ENCODE measurements at places on chromosomes 6 and 20.
A peak's percentile ranks its signal among the peaks of the same experiment; 100 is the strongest.

DNA sequence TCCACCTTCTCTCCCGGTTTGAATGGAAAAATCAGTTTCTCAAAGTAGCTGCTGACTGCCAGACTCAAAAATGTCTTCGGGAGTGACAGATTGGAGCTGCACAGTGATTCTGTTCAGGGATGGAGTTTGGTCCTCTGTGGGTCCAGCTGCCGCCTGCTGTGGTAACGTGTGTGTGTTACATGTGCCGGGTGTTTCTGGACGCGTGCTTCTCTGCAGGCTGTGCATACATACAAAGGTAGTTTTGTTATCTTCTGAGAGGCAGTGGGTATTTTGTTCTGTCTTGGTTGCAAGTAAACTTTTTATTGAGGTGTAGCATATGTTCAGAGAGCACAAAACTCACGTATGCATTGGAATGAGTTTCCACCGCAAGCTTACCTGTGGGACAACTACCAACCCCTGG lies 41.3 kb upstream of the NAA20 start:
- no peak for DNase-seq

- no peak for DNase-seq
Observed at GRCh38 chr20:54051068-54051467, 19.3 kb downstream of the BCAS1 start.

DNA sequence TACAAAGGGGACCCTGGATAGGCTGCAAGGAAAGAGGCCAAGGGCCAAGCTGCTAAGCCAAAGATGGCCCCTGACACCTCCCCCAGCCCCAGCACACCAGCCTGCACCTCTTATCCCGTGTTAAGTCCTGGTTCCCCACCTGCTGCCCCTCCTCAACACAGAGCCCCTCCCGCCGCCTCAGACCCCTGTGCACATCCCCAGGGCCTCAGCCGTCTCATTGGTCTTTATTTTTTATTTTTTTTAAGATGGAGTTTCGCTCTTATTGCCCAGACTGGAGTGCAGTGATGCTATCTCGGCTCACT lies 37.1 kb upstream of the MDFI start:
- DNase-seq = no peak

- DNase-seq = no peak
Observed at GRCh38 chr6:25009393-25009710, 73.6 kb upstream of the RIPOR2 start.

DNA sequence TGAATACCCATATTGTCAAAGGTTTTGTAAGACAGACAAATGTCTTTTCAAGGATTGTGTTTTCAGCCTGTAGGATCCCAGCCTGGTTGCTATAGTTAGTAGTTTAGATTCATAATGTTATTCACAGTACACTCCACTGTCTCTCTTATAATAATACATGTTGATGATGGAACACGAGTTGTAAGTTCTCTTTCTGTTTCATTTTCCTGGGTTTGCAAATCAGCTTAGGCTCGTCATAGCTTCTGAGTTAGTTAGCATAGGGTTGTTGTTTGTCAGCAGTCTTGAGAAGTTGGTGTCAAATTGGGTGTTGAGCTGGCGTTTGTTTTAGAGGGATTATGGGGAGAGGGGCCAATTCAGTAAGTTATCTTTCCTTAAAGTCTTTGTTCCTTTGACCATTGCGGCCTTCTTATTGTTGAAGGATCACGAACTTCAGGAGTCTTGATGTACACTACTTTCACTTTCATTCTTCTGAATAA lies 45.8 kb downstream of the QKI start:
- DNase-seq = peak; percentile 35

- DNase-seq = no peak
Observed at GRCh38 chr6:145587334-145587733, 148.0 kb downstream of the EPM2A start.

DNA sequence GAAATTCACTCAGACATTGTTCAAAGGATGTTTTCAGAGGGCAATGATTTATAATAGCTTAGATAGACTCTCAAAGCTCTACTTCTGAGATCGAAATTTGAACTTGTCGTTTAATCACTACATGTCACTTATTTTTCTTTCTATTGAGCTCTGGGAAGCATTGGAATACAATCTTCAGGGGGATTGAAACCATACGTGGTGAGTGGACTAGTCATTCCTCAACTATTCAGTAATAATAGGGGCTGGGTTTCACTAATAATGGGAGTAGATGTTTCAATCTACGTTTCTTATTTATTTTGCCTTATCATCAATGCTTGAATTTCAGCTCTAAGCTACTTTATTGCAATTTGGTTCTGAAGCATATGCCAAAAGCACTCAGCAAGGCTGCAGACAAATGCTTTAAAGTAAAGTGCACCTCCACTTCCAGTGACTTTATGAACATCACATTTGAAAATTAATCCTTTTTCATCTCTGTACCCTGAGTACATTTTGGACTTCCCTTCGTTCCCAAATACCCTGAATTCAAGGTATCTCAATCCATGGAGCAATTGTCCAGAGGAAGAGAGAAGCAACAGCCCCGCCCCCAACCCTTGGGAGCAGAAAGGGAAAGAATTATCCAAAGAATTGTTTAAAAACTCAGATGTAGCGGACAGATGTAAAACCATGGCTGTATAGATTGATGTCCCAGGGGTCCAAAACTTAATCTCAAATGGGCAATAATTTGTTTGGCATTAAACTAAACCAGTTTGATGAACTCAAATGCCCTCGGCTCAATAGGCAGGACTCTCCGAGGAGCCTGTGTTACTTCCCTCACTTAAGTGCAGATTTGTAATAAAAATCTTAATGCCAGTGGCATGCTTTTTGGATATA lies 68.1 kb downstream of the HFE start:
- no peak for DNase-seq

DNA sequence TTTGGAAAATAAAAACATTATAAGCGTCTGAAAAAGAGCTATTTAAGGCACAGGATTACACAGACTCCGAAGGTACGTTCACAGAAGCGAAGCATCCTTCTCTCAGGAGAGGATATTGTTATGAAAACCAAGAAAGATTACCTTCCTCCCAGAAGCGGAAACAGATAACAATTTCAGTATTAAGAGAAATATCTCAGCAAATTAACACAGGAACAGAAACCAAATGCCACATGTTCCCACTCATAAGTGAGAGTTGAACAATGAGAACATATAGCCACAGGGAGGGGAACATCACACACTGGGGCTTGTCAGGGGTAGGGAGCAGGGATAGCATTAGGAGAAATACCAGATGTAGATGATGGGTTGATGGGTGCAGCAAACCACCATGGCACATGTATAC lies 109.7 kb downstream of the CDK19 start:
- no peak for DNase-seq

DNA sequence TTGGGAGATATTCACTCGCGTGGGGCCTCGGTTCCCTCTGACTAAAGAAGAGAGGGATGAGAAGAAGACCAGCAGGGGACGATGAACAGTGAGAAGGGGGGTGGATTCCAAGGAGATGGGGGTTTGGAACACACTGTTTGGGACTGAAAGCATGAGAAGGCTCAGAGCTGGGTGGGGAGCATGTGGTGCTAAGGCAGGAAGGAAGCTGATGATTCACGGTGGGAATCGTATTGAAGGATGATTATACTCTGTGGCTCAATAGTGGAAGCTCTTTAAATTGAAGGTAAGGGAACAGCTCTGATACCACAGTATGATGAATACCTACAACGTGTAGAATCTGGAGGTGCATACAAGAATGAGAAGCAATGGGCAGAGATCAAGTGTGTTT lies 117.5 kb upstream of the KCNK16 start:
- no peak for DNase-seq

- DNase-seq = no peak
Observed at GRCh38 chr20:62020935-62021701, 44.6 kb downstream of the TAF4 start.

DNA sequence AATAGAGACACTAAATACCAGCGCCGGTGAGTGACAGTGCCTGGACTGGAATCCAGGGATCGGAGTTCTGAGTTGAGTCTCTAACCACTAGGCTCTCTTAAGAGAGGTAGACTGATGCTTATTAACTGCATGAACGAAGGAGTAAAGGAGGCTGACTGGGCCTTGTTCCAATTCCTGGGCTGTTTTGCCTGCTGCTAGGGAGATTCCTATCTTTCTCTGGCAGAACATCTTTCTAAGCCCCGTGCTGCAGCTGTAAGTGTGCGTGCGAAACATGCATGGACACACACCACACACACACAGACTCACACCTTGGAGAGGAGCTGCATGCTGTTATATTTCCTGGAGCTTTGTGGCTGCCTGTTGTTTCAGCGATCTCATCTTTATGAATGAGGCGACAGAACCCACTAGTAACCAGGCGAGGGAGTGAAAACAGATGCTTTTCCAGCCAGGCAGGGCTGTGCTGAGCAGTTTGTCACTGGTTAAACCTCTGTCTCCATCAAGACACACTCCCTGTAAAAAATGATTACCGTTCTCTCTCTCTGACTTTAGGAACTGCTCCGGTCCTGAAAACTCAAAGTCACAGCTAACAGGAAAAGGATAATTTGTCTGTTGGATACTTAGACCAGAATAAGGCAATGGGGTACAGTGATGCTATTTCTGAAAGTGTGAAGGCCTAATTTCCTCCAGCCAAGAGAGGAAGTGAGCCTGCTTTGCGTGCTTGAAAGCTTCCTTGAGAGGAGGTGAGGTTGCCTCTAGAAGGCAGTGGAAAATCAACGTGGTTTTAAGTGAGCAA lies 157.4 kb upstream of the ZNF217 start:
- DNase-seq = no peak

DNA sequence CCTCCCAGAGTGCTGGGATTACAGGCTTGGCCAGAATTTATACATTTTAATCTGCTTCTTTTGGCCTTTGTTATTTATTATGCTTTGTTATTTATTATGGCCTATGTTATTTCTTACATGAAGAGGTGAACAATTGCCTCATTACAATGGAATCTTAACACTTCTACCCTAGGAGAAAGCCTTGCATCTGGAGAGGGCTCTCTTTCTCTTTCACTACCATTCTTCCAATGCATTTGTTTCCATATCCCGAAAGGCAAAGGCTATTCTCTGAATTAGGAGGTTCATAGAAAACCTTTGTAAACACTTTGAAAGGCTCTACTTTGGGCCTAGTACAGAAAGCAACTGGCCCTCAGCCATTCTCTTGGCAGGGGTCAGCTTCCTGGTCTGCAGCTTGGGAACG lies 19.9 kb upstream of the DEK start:
- no peak for DNase-seq

DNA sequence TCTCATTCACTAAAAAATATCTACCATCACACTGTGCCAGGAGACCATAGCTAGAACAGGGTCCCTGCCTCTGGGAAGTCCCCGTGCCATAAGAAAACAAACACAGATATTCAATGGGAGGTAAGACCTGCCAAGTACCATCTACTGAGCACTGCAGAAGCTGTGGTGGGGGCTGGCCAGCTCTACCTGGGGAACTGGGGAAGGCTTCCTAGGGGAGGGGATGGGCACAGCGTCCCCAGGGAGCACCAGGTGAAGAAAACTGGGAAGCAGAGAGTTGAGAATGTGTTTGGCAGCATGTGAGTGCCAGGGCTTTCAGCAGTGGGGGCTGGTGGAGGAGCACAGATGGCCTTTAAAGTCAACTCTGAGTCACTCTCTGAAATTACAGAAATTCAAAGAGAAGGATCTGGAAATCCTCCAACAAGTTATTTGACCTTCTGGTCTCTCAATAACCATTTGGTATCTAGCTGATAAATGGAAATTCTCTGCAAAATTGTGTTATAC lies 85.2 kb downstream of the SHLD1 start:
- peak; percentile 38 for DNase-seq

GRCh38 chr6:71478834-71479541 lies 190.4 kb downstream of the OGFRL1 start:
- peak; percentile 90 for DNase-seq

DNA sequence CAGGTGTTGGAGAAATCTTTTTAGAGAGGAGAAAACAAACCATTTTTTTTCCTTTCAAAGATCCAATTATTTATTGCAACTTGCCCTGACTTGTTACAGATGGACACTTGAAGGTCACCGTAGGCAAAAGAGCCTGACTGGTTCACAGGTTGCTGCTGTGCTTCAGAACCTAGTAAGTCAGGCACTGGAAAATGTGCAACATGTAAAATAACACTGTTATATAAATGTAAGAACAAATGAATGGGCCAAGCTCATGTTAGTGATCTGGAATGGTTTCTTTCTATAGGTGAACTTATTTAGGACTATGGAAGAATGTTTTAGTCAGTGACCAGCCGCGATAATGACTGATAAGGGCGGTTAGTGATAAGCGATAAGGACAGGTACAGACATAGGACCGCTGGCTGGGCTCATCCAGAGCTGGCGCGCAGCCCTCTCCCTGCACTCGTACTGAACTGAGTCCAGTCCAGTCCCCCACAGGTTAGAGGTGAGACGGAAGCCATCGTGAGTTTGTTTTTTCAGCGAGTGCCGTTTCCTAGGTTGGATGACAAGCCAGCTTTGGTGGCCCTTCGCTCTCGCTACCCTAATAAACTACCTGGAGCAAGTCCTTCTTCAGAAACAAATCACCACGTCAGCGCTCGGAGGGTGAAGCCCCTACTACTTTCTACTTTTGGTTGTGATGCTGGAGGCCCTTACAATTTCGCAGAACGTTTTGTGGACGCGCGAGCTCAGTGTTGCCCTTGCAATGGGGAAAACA lies 94.4 kb upstream of the PRDM1 start:
- no peak for DNase-seq

- DNase-seq = no peak
Observed at GRCh38 chr6:155894262-155894661, 438.6 kb upstream of the NOX3 start.

DNA sequence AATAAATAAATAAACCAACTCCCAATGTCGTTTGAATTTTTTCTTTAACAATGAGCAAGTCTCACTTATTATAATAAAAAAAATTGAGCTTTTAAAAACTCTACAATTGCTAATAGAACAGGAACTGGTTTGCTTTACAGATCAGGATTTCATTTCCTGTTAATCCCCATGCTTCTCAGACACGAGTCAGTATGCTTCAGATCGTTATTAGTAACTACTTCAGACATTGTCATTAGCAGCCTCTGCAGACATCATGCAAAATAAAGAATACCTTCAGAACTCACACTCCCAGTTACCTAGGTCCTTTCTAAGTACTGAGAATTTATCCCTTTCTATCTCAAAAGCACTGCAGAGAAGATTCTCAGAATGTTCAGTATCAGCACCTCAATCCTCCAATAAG lies 10.0 kb upstream of the FAM210B start:
- no peak for DNase-seq

DNA sequence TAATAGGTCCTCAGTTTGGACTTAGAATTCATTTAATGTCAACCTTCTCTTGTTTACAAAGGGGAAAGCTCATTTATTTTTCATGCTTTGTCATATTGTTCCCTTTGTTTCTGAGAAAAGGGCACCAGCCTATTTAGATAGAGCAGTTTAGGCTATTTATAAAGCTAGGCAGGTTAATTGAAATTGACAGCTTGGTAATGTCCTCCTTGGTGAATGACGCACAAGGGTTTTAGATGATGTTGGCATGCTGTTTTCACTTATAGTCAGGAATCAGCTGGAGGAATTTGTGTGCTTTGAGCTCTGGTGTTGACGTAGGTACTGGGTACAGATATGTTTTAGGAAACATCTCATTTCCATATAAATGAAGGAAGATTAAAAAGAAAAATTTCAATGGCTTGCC lies 45.2 kb downstream of the BCKDHB start:
- DNase-seq = no peak

All from retinal pigment epithelial cell (primary cell).